ENCODE measurements at places on chromosomes 1 and 21.

DNA sequence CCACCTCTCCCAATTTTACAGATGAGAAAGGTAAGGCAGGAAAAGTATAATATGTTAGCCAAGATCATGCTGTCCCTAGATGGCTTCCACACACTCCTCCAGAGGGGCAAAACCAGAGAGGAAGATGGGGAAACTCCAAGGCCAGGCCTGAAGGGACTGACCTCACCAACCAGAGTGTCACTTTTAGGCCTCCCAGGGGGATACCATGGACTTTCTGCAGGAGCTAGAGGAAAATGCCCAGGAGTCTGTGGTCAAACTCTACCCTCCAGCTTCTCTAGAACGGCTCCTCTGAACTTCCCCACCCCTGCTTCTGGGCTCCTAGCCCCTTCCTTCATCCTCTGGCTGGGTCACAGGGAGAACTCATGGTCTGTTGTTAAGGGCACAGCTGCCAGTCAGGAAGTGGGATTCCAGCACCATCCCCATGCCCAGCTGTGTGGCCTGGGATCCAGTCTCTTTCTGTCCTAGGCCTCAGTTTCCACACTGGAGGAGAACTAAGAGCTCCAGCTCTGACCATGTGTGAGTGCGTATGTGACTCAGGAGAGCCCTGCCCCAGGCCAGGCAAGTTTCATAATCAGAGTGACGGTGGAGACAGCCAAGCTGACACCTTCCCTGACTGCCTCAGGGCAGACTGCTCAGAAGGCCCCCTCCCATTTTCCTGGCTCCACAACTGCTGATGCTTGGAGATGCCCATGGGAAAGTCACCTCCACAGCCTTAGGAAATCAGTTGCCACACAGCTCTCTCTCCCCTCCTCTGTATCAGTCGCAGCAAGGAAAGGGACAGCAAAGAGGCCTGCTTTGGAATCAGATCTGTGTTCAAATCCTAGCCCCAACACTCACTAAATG, 1.9 kb downstream of the IGSF8 start:
- peaks cover 50% of the 10 kb centered on the region for H3K4me1 ChIP-seq
- peak overlapping the region; percentile 87 for H3K27ac ChIP-seq
- peak overlapping the region; percentile 87 for H3K4me3 ChIP-seq
- H3K27me3 ChIP-seq: peaks cover 5% of the 10 kb centered on the region

DNA sequence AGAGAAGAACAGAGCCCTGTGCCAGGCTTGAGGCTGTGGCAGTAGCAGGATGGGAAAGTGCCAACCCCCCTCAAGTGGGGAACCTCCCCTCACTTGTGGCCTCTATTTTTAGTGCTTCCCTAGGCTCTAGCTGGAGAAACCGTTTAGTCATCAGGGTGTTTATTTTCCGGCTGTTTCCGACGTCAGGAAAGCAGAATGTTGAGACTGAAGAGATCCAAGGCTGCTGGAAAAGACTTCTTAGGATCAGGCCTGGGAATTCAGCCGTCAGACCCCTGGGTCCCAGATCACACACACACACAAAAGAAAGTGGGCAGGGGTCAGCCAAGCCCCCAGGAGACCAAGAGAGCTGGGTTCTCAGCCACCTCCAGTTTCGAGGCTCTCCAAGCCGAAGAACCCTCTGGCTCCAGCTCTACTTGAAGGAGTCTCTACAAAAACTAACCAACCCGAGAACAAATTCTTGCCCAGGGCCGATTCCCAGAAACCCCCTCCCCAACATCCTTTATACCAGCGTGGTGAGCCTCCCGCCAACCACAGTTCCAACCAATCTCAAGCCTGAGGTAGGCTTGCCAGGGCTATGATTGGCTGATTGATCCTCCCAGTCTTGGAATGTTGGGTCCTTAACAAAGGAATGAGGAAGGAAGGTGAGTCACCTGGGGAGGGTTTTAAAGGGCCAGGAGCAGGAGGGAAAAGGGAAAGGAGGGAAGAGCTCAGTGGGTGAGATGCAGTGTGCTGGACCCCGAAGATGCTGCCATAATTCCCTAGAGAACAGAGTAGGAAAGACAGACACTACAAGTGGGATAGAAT, 2.5 kb upstream of the MEF2D start:
- H3K4me1 ChIP-seq: peaks cover 55% of the 10 kb centered on the region
- H3K36me3 ChIP-seq: no peaks in the 10 kb centered on the region
- H3K27me3 ChIP-seq: peaks cover 13% of the 10 kb centered on the region
- peak overlapping the region; percentile 55 for H3K4me3 ChIP-seq
- H3K27ac ChIP-seq: peak overlapping the region; percentile 99

DNA sequence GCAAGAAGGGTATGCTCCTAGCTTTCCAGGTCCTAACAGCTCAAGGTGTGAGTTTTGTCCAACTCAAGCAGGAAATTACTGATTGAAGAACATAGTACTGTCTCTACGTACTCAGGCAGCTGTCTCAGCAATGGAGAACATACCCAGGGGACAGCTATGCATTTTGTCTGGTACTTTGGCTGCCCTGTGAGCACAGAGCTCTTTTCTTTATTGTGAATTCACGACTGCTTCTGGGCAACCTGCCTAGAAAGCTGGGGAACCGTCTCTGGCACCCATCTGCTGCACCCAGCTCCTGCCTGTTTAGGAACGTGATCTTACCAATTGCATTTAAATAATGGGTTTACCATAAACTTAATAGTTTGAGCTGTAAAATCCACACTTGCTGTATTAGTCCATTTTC, 258.1 kb downstream of the HHAT start:
- H3K4me3 ChIP-seq: no peak overlapping the region
- H3K27me3 ChIP-seq: no peaks in the 10 kb centered on the region
- H3K4me1 ChIP-seq: no peaks in the 10 kb centered on the region
- H3K27ac ChIP-seq: no peak overlapping the region
- DNase-seq: no peak

GRCh38 chr1:63005812-63006211, 221.9 kb downstream of the ATG4C start:
- H3K4me3 ChIP-seq: no peak overlapping the region
- H3K27me3 ChIP-seq: no peaks in the 10 kb centered on the region
- H3K27ac ChIP-seq: no peak overlapping the region
- DNase-seq: no peak
- H3K36me3 ChIP-seq: no peaks in the 10 kb centered on the region

DNA sequence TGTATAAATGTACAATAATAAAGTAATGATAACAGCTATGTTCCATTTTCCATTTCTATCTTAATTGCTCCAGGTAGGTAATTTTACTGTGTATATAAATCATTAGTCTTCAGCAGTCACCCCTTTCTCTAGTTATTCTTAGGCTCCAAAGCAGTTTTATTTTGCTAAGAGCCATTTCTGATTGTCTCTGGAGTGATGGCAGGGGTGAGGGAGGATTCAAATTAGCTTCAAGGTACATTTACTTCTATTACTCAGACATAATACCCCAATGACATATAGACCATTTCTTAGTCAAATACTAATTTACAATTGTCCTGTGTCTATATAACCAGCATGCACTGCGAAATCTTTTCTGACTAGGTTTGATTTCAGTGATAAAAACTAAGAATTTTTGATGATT, 663.4 kb upstream of the PRMT6 start:
- DNase-seq: no peak
- H3K27me3 ChIP-seq: no peaks in the 10 kb centered on the region
- no peak overlapping the region for H3K27ac ChIP-seq
- no peaks in the 10 kb centered on the region for H3K36me3 ChIP-seq
- H3K4me3 ChIP-seq: no peak overlapping the region
- no peaks in the 10 kb centered on the region for H3K4me1 ChIP-seq

GRCh38 chr1:198304431-198304830, 147.6 kb downstream of the NEK7 start:
- no peak overlapping the region for H3K27ac ChIP-seq
- H3K27me3 ChIP-seq: no peaks in the 10 kb centered on the region
- no peak overlapping the region for H3K4me3 ChIP-seq
- no peak for DNase-seq
- H3K36me3 ChIP-seq: no peaks in the 10 kb centered on the region

- H3K4me3 ChIP-seq: no peak overlapping the region
- no peaks in the 10 kb centered on the region for H3K4me1 ChIP-seq
- H3K36me3 ChIP-seq: peaks cover 69% of the 10 kb centered on the region
Observed at GRCh38 chr1:92327794-92328193, 28.9 kb downstream of the RPAP2 start.

- H3K27ac ChIP-seq: no peak overlapping the region
- H3K4me3 ChIP-seq: no peak overlapping the region
- no peaks in the 10 kb centered on the region for H3K4me1 ChIP-seq
- no peak for DNase-seq
Observed at GRCh38 chr1:154306151-154306550, 14.7 kb upstream of the AQP10 start.

DNA sequence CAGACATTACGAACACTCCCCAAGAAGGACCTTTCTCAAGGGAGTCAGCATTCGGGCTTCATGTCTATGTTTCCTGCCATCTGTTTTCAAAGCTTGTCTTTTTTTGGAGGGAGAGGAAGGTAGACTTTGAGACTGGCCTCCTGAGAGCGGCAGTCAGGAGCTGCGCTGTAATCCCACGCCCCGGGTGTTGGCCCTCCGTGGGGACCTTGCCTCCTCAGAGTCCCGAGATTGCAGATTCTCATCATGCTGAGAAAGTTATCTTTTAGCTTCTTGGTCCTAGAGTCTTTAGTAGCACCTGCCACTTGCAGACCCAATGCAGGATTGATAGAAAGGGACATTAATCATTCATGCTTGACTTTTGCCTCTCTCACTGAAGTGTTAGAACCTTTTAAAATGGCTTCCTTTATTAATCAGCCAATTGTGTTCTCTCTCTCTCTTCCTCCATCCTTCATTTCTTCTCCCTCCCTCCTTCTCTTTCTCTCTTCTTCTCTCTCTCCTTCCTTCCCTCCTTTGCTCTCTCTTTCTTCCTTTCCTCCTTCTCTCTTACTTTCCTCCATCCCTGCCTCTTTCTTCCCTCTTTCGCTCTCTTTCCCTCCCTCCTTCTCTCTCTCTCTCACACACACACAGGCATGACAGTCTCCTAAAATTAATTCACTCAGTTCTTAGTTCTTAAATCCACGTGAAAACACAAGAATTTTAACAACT, 25.2 kb upstream of the GNPAT start:
- no peak overlapping the region for H3K4me3 ChIP-seq
- no peak overlapping the region for H3K27ac ChIP-seq
- H3K4me1 ChIP-seq: peaks cover 20% of the 10 kb centered on the region
- H3K27me3 ChIP-seq: peaks cover 93% of the 10 kb centered on the region

GRCh38 chr1:110083866-110084226, 13.4 kb upstream of the ALX3 start:
- peak overlapping the region; percentile 65 for H3K4me3 ChIP-seq
- DNase-seq: no peak
- H3K27me3 ChIP-seq: peaks cover 90% of the 10 kb centered on the region
- H3K27ac ChIP-seq: no peak overlapping the region

- H3K4me3 ChIP-seq: peak overlapping the region; percentile 77
- no peak overlapping the region for H3K27ac ChIP-seq
- peaks cover 21% of the 10 kb centered on the region for H3K4me1 ChIP-seq
- peak; percentile 43 for DNase-seq
- H3K36me3 ChIP-seq: no peaks in the 10 kb centered on the region
Observed at GRCh38 chr21:41168391-41169257, 664 bp downstream of the BACE2 start.

DNA sequence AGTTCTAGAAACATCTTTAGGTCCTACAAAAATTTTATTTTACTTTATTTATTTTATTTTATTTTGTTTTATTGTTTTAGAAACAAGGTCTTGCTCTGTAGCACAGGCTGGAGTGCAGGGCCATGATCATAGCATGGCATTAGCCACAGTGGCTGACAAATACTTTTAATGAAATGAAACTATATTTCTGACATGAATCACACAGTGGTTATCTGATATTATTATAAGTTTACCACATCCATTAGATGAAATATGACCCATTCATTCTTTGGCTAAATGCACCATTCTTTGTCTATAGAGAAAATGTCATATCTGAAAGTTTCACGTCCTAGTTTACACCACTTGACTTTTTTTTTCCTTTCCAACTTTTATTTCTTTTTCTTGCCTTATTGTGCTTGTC, 613.4 kb upstream of the ADAMTS5 start:
- no peaks in the 10 kb centered on the region for H3K4me1 ChIP-seq
- no peak overlapping the region for H3K4me3 ChIP-seq
- H3K27me3 ChIP-seq: no peaks in the 10 kb centered on the region
- H3K36me3 ChIP-seq: 0 out of 2 replicates have a peak, but pooled peaks cover 2% of the 10 kb centered on the region

- no peak for DNase-seq
- H3K4me1 ChIP-seq: no peaks in the 10 kb centered on the region
- no peak overlapping the region for H3K4me3 ChIP-seq
- H3K36me3 ChIP-seq: no peaks in the 10 kb centered on the region
- no peaks in the 10 kb centered on the region for H3K27me3 ChIP-seq
- H3K27ac ChIP-seq: no peak overlapping the region
Observed at GRCh38 chr1:246680190-246680589, 44.0 kb upstream of the SCCPDH start.

GRCh38 chr1:7810395-7810794, 26.3 kb downstream of the PER3 start:
- H3K4me3 ChIP-seq: no peak overlapping the region
- DNase-seq: no peak
- no peaks in the 10 kb centered on the region for H3K4me1 ChIP-seq
- H3K36me3 ChIP-seq: peaks cover 36% of the 10 kb centered on the region

GRCh38 chr1:89941110-89941766, 53.7 kb upstream of the ZNF326 start:
- H3K4me1 ChIP-seq: peaks cover 42% of the 10 kb centered on the region
- H3K4me3 ChIP-seq: no peak overlapping the region
- peaks cover 5% of the 10 kb centered on the region for H3K27me3 ChIP-seq

GRCh38 chr1:39562886-39563285, 13.7 kb downstream of the PABPC4 start:
- no peaks in the 10 kb centered on the region for H3K27me3 ChIP-seq
- H3K4me3 ChIP-seq: no peak overlapping the region
- H3K4me1 ChIP-seq: no peaks in the 10 kb centered on the region

DNA sequence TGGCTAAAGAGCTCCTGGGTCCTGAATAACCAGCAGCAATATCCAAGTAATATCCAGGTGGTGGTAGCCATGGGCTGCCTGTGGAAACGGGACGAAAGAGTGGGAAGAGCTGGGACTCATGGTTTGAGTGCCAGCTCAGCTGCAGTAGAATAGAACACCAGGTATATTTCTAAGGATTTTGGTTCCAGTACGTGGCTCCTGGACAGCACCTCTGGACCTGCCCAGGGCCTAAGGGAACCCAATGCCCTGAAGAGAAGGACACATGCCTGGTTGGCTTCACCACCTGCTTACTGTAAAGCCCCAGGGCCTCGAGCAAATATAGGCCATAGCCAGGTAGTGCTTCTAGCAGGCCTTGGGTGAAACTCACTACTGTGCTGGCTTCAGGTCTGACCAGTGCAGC, 566.7 kb downstream of the KIF26B start:
- H3K36me3 ChIP-seq: no peaks in the 10 kb centered on the region
- H3K4me3 ChIP-seq: no peak overlapping the region
- DNase-seq: no peak

DNA sequence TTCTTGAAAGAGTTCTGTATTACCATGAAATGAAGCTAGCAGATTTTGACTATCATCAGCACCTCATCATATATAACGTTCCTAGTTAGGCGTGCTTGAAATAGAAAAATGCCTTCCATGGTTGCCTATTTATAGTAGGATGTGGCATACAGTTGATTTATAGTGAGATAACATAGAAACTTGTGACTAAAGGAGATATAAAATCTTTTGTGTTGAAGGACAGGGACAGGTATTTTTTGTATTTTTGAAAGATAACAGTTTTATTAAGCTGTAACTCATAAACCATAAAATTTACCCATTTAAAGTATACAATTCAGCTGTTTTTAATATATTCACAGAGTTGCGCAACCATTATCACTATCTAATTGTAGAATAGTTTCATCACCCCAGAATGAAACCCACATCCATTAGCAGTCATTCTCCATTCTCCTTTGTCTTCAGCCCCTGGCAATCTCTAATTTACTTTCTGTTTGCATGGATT, 19.3 kb downstream of the SPEN start:
- H3K4me1 ChIP-seq: peaks cover 9% of the 10 kb centered on the region
- peaks cover 2% of the 10 kb centered on the region for H3K36me3 ChIP-seq
- no peaks in the 10 kb centered on the region for H3K27me3 ChIP-seq
- DNase-seq: no peak
- no peak overlapping the region for H3K27ac ChIP-seq

Measured in WTC11 (cell line).